ENCODE measurements at places on chromosomes 6 and 20.

- DNase-seq: peak; percentile 95
Observed at GRCh38 chr6:3732345-3733141, 19.0 kb downstream of the PXDC1 start.

- DNase-seq: no peak
Observed at GRCh38 chr20:53725575-53725970, 131.9 kb upstream of the ZNF217 start.

GRCh38 chr6:168582571-168582981, 141.6 kb downstream of the SMOC2 start:
- no peak for DNase-seq

DNA sequence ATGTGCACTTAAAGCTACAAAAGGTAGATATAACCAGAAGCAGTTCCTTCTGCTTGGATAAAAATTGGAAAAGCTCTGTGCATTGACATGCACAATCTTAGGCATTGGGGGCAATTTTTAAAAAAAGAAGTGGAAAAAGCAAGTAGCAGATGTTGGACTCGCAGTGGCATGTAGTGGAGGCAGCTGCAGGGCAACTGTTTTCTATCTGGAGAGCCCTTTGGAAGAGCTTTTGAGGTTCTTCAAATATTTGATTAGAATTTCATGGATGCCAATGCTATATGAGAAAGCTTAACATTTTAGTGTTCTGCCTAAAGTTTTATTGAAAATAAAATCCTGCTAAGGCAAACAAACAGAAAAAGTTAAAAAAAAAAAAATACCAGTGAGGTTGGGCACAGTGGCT, 388.3 kb upstream of the RNF217 start:
- DNase-seq: no peak

- no peak for DNase-seq
Observed at GRCh38 chr20:17345321-17345720, 118.5 kb downstream of the PCSK2 start.

- DNase-seq: peak; percentile 83
Observed at GRCh38 chr20:56781108-56781739, 152.1 kb downstream of the TFAP2C start.

DNA sequence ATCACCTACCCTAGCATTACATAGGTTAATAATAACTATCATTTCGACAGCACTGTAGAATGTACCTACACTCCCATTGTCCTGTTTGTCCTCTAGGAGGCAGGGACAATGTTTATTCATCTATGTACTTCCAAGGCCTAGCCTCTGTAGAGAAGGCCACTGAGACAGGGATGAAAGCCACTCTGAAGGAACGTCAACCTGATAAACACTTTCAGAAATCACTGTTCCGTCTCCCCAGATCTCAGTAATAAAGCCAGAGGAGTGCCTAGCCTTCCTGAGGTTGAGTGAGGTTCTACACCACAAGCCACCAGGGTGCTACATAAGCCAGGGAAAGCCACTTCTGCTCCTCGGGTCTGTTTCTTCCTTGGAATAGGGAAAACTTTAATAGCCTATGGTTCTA, 44.8 kb downstream of the POPDC3 start:
- DNase-seq: peak; percentile 23

DNA sequence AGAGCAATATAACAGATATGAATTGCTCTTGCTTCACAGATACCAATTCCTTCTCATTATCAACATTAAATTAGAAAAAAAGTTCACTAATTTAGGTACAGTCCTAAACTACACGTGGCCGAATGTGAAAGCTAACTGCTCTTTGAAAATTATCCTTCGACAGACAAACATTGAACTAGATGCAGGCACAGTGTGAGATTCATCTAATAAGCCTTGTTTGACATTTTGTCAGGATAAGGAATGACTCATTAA, 1.1 kb downstream of the FAM184A start:
- no peak for DNase-seq

- no peak for DNase-seq
Observed at GRCh38 chr20:51237791-51238190, 214.9 kb upstream of the KCNG1 start.

- no peak for DNase-seq
Observed at GRCh38 chr6:135464634-135465033, 32.9 kb downstream of the AHI1 start.

- DNase-seq: no peak
Observed at GRCh38 chr6:143607168-143607567, 70.6 kb upstream of the PHACTR2 start.

GRCh38 chr6:57267586-57268293, 45.6 kb upstream of the RAB23 start:
- DNase-seq: peak; percentile 99

DNA sequence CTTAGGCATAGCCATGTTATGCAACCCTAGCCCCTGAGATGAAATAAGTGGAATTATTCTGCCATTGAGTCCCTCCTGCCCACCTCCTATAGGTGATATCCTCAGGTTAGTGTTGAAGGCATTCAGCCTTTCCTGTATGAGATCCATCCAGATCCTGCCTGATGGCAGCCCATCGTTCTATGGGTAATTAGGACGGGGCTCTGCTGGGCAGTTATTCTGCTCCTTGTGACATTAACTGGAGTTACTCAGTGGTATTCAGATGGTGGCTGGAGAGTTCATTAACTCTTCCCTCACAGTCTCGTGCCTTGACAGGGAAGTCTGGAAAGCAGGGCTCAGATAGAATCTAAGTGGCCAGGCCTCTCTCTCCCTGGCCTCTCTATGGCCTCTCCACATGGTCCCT, 9.3 kb upstream of the GMDS start:
- DNase-seq: no peak

GRCh38 chr6:130111031-130111430, 92.7 kb downstream of the L3MBTL3 start:
- peak; percentile 8 for DNase-seq

DNA sequence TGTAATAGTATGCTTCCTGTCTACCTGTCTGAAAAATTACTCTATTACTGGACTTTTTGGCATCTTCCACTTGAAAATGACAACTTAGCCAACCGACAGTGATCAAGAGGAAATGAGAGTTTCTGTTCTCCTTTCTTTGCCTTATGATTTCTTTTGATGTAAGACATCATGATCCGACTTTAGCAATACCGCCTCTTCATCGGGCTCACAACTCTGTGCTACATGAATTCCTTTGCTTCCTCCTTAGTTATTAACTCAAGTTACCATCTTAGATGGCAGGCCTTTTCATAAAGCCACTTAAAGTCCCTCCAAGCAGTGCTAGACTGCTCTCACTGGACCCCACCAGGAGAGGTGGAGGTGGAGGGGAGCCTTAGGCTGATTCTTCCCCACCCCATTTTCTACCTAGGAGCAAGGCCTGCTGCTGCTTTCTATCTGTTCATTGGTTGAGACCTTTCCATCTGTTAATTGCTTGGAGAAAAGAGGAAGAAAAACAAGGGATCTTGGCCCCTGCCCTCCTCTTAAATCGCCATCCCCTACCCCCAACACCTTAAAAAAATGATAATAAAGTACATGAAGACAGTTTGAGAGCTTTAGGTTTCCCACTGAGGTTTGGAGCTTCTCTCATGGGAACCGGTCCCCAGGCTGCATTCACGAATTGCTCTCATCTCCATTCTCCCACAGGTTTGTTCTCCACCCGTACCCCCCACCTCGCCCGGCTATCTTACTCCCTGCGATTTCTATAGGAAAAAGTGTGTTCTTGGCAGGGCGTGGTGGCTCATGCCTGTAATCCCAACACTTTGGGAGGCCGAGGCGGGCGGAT, 21.6 kb upstream of the MCM3 start:
- no peak for DNase-seq

DNA sequence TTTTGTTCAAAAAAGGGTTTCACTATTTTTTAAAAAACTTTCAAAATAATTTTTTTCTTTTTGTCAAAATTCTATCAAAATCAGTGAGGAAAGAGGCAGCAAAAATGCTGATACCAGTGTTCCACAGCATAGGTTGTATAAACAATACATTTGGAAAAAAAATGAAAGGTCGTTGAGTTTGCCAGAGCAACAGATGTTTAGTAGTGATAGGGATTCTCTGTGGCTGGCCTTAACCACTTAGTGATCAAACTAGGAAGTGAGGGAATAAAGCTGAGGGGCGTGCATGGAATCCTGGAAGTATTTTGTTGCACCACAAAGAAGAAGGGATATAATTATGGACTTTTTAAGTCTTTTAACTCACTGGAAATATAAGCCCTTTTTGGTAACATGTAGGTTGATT, 555.3 kb upstream of the CHD6 start:
- no peak for DNase-seq

DNA sequence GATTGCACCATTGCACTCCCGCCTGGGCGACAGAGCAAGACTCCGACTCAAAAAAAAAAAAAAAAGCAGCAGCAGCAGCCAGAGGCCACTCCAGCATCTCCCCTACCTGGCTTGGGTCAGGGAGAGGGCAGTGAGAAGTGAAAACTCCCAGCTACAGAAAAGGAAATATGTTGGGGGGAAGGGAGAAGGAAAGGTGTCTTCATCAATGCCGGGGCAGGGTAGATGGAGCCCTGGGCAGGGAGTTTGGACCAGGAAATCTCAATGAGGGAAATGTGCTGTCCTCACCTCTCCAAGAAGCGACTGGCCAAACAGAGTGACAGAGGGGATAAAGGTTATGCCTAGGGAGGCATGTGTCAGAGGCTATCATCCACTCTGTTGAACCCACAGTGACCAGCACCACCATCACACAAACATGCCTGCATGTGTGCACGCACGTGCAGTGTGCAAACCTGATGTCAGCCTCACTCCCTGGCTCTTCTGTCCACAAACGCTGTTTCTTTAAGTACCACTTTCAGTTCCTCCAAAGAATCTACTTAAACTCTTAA, 887 bp upstream of the AIF1 start:
- no peak for DNase-seq

DNA sequence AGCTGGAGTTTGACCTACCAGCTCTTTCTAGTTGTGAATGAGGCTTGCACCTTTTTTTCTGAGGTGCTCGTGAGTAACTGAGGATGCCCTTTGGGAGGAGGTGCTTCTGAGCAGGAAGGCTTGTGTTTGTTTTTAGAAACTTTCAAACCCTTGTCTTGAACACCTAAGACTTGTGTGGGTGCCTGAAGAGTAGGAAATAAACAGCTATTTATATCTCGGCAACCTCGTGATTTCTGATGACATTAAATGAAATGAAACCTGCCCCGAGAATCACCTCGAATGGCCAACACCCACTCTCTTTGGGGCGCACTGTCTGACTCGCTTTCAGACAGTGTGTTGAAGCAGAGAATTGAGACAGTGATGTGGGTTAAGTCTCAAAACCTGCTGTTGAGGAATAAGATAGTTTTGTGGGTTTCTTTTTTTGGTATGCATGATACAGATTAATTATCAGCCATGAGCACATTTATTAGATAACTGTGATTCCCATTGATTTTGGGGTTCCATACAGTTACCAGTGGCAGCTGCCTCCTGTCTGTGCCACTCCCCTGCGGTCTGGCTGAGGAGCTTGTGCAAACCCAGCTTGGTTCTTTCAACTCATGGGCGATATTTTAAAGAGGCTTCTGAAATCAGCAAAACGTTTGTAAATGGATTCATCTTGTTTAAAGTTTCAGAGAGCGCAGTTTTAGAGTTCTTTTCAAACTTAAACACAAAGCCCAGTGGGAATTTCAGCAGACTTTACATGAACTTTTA, 8.4 kb downstream of the IRF4 start:
- no peak for DNase-seq

DNA sequence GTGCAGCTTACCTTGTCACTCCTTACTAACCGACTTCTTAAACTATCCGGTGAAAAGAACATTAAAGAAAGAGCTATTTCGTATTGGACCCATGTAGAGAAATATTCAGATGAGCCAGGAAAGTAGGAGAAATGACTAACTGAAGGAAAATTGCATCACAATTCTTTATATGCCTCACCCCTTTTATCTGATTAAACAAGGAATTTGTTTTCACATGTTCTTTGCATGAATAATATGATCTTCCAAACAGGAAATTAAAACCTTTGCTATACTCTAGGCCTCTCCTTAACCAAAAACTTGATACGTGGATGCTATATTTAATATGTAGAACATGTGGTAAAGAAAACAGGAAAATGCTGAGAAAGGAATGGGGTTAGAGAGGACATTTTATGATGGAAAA, 41.9 kb upstream of the LRRC1 start:
- peak; percentile 73 for DNase-seq

- DNase-seq: no peak
Observed at GRCh38 chr6:36204068-36204753, 7.7 kb downstream of the BRPF3 start.

GRCh38 chr20:46695892-46696291, 6.6 kb upstream of the TP53RK start:
- DNase-seq: peak; percentile 43

GRCh38 chr6:165652766-165653165, 10.3 kb downstream of the PDE10A start:
- no peak for DNase-seq

DNA sequence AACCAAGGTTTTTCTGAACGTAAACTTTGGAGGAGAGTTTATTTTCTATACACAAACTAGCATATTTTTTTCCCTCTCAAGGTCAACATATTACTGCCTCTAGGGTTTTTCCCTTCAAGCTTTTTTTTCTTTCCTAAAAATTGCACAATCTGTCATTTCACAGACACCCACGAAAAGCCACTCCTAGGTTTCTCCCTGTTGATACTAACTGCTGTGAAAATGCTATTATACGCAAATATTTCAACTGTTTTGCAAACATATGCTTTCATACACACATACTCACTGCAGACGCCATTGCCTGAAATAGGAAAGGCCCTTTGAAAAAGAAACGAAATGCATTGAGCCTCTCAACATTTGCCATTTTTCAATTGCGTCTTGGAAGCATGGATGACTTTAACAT, 333.0 kb downstream of the CD83 start:
- no peak for DNase-seq

- peak; percentile 38 for DNase-seq
Observed at GRCh38 chr20:57594092-57594951, 25.9 kb downstream of the ZBP1 start.

GRCh38 chr6:100347901-100348550, 116.7 kb downstream of the SIM1 start:
- DNase-seq: peak; percentile 55

GRCh38 chr6:7721649-7722048, 4.2 kb upstream of the BMP6 start:
- DNase-seq: peak; percentile 69

- no peak for DNase-seq
Observed at GRCh38 chr20:56389807-56390206, 2.2 kb downstream of the AURKA start.

- no peak for DNase-seq
Observed at GRCh38 chr6:170135461-170135820, 155.4 kb downstream of the DLL1 start.

DNA sequence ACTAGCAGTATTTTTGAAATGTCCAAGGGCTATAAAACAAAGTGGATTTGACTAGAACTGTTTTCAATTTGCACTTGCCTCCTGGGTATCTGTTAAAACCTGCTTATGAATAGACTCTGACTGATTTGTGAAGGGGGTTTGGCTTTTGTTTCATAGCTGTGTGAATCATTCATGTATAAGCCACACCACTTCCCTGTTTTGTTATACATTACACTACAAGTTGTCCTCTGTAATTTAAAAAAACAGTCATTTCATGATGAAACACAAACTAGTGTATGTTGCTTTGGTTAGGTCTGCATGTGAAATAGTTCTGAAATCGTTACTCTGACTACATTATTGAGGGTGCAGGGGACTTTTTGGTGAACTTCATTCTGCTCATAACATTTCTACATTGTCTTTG, 121.7 kb downstream of the NKAIN2 start:
- no peak for DNase-seq
